ENCODE measurements at places on chromosomes 5 and 9. TPM values are rescaled to one million over a fixed set of nuclear protein-coding genes. Genes with fewer than 3 reads are reported as not detected.

DNA sequence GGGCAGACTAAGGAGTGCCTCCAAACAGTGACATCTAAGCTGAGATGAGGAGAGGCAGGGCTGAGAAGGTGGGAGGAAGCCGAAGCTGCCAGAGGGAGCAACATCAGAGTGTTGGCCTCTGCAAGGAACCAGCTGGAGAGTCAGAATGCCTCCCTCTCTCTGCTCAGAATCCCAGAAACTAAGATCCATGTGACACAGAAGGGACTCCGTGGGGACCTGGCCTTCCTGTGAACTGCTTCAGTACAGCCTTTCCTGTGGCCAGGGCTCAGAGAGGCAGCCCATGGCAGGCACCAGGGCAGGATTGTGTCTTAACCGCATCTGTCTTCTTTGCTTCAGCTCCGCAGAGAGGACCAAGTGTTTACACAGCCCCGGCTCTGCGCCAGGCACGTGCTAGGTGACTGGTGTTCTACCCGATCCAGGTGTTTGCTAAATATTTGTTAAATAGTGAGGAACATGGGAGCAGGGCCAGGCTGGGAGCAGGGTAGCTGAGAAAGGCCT lies 33.5 kb downstream of the KCNMB1 start:
- no peak for DNase-seq

CCIN gene
- 0.19 TPM for total RNA-seq

IPPK gene
- total RNA-seq = 15.4 TPM

PCDHAC1 gene
- 0.06 TPM for total RNA-seq

SLC6A7 gene
- not detected for total RNA-seq

DNA sequence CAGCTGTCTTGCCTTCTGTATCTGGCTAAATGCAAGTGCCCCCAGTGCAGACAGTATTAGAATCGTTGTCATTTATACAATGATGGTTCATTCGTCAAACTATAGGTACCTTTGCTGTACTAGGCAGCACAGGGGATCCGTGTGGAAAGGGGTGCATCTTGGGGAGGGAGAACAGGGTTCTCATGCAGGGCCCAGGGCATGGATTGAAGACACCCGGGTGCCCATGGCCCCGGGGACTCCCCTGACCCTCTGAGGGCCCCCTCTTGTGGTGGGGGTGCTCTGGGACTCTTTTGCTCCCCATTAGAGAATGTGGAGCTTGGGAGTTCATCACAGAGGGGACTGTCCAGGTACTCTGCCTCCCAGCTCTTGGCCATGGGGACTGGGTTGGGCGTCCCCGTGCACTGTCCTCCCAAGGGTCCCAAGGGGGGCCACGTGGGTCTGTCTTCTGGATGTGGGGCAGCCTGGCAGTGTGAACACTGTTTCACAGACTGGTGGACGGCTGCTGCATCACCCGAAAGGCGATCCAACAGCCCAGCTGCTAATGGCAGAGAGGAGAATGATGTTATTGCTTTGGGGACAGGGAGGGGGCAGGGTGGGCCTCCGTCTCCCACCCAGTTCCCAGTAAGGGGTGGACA lies 36.9 kb upstream of the RXRA start:
- no peak for DNase-seq

DNA sequence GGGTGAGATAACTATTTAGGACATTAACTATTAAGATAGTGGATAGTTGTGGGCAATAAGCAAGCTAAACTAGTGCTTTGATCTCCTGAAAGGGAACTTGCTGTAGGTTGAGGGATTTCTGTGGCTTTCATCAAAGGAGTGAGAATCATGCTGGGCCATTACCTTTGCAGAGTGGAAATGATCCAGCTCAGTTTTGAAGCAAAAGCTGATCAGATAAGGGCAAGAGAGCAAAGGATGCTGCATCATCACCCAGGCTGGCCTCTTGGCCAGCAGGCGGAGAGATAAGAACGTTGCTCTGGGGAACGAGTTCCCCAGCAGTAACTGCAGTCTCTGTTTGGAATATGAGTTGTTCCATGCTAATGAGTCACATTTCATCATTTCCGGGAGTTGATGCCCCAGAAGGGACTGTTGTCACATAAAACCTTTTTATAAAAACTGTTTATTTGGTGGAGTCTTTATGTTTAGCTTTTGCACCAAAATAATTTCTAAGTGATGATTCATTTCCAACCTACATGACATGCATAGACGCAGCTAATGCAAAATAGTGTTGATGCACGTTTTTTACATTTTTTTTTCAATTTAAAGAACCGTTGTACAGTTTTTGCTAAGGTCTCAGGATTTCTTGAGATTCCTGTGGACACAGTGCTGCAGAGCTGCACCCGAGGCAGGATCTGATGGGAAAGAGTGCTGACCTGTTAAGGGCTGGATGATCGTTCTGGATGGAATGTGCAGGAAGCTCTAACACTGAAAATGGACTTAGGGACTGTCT lies 99.3 kb downstream of the ACTBL2 start:
- DNase-seq = peak; percentile 84

NCS1 gene
- total RNA-seq = 42.1 TPM

DNA sequence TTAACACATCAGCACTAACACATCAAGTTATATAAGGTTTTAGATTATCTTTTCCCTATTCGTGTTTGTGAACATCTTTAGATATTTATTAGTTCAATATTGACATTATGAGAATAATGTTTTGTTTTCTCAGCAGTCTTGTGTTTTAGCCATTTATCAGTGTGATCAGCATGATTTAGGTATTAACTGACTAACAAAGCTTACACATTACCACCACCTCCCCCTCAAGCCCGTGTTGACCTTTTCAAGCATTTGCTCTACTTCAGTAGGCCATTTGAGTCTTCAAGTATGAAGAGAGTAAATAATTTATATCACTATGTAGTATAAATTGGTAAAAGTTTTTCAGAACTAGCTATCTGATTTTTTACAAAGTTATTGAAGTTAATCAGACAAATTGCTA lies 6.9 kb downstream of the PBX3 start:
- no peak for DNase-seq

DNA sequence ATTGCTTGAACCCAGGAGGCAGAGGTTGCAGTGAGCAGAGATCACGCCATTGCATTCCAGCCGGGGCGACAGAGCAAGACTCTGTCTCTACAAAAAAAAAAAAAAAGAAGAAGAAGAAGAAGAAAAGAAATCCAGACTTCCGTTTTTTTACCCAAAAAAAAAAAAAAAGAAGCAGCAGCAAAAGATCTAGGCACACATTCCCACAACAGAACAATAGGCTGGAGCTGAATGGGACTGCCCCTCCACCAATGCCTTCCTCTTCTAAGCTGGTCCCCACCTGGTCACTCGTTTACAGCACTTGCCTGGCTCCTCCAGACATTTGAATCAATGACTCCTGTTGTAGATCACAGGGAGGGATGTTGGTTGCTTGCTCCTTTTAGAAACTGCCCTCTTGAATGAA lies 1.6 kb upstream of the LMAN2 start:
- no peak for DNase-seq

INSL4 gene
- not detected for total RNA-seq

- DNase-seq = no peak
Observed at GRCh38 chr5:24065779-24066178, 558.4 kb downstream of the PRDM9 start.

DNA sequence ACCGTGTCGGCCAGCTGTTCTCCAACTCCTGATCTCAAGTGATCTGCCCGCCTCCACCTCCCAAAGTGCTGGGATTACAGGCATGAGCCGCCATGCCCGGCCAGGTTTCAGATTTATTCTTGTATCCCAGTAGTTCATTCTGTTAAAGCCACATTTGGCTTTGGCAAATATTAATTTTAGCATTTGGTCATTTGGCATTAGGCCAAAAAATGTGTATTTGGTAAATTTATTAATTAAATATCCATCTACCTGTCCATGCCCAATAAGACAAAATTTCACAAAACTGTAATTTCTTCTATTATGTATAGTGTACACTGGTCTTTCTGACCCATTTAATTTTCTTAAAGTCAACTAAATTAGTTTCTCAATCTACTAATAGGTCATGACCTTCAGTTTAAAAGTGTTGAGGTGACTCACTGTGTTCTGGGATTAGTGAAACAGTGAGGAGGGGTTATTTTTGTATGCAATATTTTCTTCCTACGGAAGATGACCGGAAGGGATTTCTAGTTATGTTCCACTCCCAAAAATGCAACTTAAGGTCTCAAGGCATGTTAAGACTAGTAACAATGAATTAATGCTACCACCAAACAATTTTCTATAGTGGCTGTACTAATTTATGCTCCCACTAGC lies 21.0 kb downstream of the OSTF1 start:
- DNase-seq = no peak

CSF1R gene
- 0.10 TPM for total RNA-seq

MZB1 gene
- 0.29 TPM for total RNA-seq

STK32A gene
- not detected for total RNA-seq

DNA sequence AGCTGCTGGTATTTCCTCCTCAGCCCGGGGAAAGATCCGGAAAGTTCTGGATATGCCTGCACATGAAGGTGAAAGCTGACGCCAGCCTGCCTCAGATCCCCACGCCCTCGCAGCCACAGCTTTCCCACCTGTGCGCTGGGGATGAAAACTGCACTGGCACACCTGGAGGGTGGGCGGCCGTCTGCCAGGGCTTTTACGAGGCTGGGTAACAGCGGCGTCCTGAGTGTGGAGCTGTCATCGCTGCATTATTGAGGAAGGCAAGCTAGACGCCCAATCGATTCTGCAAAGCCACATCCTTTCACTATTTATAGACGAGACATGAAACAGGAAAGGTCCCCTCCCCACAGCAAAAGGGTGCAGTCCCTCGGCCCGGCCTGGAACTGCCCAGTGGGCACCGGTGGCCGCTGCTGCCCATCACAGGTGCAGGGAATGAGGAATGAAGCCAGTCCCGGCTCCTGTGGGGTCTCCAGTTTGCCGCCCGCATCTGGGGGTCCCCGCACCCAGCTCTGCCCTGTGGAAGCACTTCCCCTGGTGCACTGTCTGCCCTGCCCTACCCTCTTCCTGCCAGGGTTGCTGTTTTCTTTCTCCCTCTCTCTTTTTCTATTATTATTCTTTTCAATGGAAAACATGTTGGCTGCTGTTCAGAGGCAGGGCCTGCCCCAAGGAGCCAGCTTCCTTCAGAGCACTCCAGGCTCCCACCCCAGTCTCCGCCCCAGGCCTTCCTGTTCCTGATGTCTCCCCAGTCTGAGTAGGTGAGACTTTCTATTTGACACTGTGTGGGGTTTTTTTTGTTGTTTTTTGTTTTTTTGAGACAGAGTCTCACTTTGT lies 7.0 kb downstream of the NOTCH1 start:
- DNase-seq = no peak

LRRTM2 gene
- not detected for total RNA-seq

Data from glomerular endothelial cell (primary cell).